T-helper 22 cell (primary cell): ENCODE measurements at places on chromosomes 4 and X.

DNA sequence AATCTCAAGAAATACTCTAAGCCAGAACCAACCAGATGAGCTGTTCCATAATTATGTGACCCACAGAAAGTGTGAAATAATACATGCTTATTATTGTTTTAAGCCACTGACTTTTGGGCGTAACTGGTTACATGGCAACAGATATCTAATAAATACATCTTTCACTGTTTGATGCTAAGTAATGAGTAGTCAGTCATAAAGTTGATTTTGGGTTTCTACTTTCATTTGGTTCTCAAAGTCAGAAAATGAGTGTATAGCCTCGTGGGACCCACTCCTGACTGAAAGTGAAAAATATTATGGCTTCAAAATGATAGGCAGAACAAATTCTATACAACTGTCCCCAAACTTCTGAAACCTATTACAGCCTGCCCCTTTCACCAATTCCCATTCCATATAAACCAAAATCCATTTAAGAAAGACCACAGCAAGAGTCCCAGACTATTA is 88.0 kb upstream of the CBR4 start:
- DNase-seq: no peak

- no peak for DNase-seq
Measured at GRCh38 chr4:163048447-163048846, 118.2 kb downstream of the NAF1 start.

- no peak for DNase-seq
Measured at GRCh38 chr4:158801066-158801465, 32.2 kb downstream of the FNIP2 start.

GRCh38 chr4:47598320-47598719 is 113.2 kb downstream of the ATP10D start:
- DNase-seq: no peak

DNA sequence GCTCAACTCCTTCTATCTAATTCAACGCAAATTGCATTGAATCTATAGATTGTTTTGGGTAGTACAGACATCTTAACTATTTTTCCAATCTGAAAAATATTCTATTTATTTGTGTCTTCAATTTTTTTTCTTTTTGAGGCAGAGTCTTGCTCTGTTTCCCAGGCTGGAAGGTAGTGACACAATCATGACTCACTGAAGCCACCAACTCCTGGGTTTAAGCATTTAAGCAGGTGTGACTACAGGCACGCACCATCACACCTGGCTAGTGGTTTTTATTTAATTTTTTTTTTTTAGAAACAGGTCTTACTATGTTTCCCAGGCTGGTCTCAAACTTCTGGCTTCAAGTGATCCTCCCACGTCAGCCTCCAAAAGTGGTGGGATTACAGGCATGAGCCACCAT is 98.3 kb downstream of the GK start:
- DNase-seq: no peak

DNA sequence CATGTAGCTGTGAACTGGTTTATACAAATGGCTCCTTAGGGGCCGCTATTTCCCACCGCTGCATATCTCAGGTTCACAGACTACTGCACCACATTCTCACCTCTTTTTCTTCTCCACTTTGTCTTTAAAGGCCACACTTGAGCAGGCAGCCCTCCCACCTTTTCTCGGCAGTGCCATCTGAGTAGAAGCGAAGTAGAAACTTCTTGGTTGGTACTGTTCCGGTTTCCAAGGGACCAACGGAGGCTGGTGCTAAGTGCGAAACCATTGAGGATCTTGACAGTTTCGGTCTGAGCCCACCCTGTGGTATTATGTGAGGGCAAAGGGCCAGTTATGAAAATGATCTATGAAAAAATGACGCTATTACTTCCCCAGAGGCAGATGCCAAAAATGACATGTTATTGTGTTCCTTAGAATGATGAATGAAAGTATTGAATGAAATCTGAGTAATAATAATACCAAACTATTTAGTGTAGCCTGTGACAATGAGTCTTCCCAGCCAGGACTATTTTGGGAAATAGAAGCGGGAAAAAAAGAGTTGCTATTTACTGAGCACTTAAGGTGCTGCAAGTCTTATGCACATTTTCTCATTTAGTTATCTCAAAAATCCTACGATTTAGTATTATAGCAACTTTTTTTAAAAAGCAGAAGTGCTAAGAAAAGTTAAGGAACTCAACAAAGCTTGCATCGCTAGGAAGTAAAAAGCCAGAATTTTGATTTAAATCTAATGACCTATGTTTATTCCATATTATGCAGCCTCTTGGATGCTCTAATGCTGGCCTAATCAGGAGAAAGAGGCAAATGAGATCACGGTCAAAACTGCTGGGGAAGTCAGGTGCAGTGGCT is 29.6 kb upstream of the CHRNA9 start:
- no peak for DNase-seq

DNA sequence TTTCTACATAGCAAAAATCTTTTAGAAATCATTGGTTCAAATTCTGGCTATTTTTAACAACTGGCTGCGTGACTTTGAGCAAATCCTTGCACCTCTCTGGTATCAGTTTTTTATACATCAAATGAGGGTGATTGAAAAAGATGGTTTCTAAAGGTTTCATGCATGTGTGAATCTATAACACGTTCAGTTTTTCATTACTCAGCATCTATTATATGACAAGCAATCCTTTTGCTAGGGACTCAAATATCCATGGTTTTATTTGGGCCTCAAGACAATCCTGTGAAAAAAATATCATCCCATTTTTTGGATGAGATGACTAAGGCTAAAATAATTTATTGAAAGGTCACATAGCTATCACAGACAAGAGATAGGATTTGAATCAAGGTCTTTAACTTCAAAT is 884 bp downstream of the HEPH start:
- no peak for DNase-seq

GRCh38 chrX:40174854-40175510 is 77.2 kb upstream of the BCOR start:
- no peak for DNase-seq

DNA sequence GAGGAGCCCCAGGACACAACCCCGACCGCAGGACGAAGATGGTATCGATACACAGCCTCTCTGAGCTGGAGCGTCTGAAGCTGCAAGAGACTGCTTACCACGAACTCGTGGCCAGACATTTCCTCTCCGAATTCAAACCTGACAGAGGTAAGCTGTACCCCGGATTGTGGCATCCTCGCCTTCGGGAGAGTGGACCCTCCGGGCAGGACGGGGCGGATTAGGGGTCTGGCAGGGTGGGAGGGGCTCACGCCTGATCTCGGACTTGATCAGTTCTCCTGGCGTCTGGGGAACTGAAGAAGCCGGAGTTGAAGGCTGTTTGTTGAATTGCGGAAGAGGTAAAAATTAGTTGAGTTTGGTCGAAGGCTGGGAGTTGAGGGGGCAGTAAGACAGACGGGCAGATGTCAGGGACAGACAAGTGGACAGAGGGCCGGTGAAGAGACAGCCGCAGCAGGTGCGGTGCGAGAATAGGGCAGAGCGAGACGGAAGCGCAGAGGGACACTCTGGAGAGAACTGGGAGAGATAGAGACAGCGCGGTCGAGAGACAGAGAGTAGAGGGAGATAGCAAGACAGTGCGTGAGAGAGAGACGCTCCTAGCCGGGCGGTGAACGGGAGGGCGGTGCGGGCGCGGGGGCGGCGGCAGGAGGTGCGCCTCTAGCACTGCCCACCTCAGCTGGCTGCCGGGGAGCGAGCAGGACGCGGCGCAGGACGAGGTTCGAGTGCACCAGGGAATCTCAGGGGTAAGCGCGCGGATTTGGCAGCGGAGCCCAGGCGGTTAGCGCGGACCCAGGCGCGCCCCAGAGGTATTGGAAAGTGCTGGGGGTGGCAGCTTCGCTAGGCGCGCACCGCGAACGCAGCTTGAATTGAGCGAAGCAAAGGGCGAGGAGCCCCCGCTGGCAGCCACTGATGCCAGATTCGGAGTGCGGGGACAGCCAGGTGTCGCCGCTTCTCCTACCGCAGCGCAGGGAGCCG is 23.9 kb downstream of the ARHGAP36 start:
- DNase-seq: no peak

- no peak for DNase-seq
Measured at GRCh38 chrX:151859481-151859880, 53.2 kb upstream of the MAGEA4 start.

GRCh38 chr4:105106426-105106825 is 40.2 kb upstream of the TET2 start:
- no peak for DNase-seq

DNA sequence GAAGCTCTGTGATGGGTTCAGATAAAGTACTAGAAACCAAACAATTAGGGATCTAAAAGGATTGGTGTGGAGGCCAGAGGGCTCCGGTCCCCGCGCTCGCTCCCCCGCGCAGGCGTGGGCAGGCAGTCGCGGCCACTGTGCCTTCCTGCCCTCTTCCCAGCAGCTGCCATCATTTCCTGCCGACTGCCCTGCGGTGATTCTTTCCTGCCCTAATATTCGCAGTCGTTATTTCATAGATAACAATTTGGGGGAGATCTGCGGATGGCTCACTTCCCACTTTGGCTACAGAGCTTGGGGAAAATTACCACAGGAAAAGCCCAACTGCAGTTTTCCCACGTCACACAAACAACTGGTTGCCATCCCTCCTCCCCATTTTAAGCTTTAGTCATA is 2.2 kb downstream of the GRIA2 start:
- no peak for DNase-seq

DNA sequence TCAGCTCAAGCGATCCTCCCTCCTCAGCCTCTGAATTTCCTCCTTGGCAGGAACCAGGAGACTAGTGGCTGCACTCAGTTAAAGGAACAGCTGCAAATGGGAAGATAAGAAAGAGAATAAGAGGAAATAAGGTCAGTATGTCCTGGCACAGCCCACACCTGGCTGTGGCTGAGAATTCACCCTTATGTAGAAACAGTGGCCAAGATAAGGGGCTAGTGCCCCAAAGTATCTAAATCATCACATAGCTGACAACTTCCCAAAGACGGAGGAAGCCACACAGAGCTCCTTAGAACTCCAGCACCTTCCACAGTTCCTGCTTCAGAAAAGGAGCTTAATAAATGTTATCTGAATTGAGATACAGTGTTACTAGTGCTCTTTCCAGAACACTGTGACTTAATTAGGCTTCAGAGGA is 2.3 kb upstream of the CHIC2 start:
- no peak for DNase-seq

DNA sequence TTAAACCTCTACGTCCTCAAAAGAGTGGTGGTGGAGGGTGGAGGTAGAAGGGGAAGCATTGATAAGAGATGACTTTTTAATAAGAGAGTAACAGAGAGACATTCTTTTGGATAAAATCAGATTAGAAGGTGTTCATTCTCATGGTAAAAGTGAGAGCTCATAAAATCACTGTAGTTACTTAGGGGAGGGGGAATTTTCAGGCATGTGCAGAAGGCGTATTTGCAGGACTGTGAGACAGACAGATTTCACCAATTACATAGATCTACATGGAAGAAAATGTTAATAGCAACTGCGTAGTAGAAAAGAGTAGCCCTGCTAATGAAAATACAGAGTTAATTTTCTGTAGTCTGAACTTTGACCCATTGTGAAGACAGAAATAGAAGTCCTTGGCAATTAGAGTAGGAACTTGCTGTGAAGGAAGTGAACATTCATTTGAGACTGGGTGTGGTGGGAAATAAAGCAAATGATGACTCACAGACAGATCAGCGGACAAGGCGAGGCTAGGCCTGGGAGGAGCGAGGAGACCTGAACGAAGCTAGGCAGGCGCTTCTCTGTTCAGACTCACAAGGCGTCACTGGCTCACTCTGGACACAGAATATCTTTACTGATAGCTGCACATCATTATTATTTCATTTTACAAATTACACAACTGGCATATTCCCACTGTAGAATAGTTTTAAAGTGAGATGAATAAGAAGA is 57.2 kb upstream of the FAM9C start:
- peak; percentile 48 for DNase-seq

DNA sequence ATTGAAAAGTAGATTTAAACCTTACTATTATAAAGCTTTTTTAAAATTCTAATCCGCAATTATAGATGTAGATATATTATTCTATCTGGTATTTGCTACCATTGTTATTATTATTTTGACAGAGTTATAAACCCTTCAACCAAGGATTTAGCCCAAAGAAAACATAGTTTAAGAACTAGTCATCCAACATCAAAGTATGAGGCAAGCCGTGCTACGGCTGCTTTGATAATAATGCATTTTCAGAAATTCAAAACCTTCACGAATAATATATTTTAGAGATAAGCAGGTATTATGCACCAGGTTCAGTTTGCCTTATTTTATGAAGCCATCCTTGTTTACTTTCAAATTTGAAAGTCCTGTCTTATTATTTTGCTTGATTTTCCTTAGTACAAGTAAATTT is 1501.7 kb downstream of the RAPGEF2 start:
- no peak for DNase-seq

DNA sequence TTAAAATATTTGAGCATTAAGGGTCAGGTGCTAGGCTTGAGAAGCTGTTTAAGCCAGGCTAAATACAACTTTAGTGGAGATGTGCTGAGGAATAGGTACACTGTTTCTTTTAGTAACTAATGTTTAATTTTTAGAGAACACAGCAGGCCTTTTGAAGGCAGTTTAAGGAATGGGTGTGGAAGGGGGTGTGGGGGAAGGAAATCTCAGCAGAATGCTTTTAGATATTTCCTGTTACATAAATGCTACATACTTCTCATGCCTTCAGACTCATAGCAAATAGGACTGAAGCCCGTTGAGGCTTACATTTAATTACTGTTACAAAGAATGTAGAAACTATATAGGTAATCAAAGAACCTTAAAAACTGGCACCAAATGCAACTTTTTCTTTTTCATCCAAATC is 66.3 kb downstream of the WWC2 start:
- no peak for DNase-seq

- DNase-seq: no peak
Measured at GRCh38 chrX:134541906-134542305, 81.9 kb downstream of the HPRT1 start.

DNA sequence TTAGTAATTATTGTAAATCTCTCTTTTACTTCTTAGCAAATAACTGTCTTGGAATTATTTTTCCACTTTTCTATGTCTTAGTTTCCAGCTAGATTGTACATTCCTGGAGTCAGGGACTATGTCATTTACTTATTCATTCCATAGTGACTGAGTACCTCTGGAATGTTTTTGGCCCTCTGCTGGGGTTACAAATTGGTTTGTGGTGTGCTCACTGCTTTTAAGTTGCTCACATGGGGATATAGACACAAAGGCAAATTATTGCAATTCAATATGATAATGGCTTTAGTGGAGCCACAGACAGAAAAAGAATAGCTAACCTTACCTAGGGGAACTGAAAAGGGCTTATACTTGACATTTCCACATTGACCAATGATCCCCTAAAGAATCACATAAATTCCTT is 63.7 kb upstream of the PDGFRA start:
- no peak for DNase-seq

DNA sequence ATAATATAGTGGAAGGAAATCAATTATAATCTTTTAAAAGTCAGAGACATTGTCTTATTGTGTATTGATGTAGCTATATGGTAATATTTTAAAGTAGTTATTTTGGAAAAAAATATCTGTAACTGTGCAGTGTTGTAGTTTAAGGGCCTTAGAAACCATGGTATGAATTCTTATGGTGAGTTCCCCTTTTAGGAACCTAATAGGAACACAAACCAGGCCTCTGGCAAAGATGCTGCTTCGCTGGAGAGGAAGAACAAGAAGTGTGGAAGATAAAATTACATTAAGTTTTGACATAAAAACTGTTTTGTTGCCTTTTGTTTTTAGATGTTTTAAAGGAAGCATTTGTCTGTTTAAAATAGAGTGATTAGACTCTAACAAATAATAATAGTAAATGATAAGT is 10.9 kb upstream of the TMPRSS11D start:
- no peak for DNase-seq
